ENCODE measurements at places on chromosomes 12 and 14. TPM values are rescaled to one million over a fixed set of nuclear protein-coding genes. Genes with fewer than 3 reads are reported as not detected.

- DNase-seq: no peak
Measured at GRCh38 chr12:123942911-123943648, 29.6 kb downstream of the CCDC92 start.

DNA sequence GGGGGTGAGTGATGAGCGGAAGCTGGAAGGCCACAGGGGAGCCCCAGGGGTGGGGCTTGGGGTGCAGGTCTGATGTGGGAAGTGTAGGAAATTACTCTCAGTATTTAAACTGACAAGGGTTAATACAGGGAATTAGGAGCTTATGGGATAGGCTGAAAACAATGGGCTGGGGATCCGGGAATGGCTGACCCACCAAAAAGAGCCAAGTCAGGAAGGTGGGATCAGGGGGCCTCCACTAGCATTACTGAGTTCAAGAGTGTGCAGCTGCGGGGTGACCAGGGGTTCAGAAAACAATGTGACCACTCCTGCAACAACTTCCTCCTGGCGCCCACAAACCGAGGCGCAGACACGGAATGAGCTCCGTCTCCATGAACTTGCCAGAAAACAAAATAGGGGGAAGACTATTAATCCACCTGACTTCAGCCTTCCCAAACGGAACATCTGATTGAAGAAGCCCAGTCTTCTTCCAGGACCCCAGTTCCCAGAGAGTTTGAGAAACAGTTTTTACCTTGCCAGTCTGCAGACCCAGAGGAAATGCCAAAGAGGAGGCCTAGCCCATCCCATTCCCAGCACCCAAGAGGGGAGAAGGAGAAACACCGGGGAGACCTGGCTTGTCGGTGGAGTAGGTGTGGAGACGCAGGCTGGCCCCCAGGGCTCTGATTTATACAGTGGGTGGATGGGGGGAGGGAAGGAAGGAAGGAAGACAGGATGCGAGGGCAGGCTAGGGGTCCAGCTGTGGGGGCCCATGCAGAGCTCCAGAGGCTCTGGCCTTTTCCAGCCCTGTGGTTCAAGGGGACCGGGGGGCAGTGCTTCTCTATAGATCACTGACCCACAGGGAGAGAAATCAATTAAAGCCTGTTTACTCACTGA lies 16.5 kb upstream of the YY1 start:
- no peak for DNase-seq

DNA sequence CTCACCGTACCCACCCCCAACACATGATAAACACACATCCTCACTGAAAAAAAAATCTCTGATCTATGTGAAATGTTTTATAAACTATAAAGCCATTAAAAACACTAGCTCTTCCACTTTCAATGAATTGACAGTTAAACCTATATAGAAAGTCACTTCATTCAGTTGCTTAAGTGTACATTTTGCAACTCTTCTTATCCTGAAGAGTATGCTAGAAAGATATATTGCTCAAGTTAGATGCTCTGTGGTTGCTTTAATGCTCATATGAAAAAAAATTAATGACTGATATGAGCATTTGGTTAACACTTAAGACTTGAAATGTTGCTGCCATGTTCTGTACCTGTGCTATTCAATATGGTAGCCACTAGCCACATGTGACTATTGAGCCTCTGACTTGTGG lies 21.0 kb upstream of the MIA2 start:
- no peak for DNase-seq

Gene FGF23
- 0.05 TPM for polyA plus RNA-seq

DNA sequence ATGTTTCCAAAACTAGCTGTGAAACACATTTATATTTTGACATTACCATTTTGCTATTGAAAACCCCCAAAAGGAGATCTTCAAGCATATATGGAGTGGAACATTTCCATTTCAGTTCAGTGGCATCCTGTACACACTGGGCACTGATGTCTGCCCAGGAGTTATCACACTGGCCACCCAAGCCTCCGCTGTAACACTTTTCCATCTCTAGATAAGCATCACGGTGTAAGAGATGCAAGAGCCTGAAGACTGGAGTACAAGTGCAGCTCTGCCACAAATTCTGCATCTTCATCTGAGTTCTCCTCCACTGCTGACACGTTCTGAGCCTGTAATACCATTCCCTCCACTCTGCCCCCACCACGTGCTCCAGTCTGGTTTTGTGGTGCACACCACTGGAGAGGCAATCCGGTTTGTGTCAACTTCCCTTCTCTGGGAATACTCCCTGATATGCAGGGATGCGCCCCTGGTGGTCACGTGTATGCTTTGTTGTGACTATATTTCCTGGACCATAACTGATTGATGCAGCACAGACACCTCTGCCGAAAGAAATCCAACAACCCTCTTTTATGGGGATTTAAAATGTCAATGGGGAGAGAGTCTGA lies 12.7 kb downstream of the SPTLC2 start:
- DNase-seq: no peak

DNA sequence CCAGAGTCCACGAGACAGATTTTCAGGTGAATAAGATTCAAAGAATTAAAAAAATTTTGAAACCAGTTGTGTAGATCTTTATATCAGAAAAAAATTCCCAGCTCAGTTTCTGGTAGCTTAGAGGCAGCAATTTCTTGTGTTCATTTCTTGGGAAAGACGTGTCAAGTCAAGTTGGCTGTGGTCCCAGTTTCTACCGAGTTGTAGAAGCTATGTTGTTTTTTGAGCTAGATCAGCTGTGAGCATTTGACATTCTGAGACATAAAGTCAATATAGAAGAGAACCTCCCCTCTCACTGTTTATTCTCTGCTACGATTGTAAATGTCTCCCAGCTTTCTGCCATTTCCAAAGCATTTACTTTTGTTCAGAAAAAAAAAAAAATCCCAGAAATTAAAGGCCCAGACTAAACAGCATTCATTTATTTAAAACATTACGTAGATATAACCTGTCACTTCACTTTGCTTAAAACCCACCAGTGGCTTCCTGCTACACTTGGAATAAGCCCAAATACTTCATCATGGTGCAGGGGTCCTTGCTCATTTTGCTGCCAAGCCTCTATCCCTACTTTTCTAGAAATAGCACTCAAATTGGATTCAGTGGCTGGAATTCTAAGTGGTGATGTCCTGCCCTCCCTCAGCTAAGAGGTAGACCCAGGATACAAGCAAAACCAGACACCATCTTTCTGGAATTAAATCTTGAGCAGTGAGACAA lies 20.6 kb upstream of the PYGL start:
- DNase-seq: peak; percentile 93

GRCh38 chr12:107912421-107913004 lies 138.0 kb downstream of the ASCL4 start:
- DNase-seq: no peak

DNA sequence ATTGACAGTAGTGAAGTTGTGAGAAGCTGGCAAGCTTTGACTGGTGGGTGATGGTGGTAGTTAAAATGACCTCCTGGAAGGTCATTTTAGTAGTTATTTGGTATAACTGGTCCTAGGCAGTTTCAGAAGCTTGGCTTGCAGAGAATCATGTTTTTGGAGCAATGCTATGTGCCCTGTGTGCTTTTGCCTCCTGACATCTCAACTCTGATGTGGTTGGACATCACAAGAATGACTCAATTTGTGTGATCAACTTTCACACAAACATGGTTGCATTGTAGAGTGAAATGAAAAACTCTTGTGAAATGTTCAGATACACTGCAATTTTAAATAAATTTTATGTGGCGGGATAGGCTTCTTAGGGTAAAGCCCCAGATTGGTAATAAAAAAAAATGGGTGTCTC lies 8.3 kb upstream of the ABCD2 start:
- no peak for DNase-seq

- no peak for DNase-seq
Measured at GRCh38 chr12:92676710-92677109, 26.1 kb upstream of the PLEKHG7 start.

Gene KLRC1
- polyA plus RNA-seq: 2.2 TPM

Measured in left kidney (tissue), 8 donors.